Left forelimb (tissue), 1 donor: ENCODE measurements at places on chromosomes 7 and 10.

- no peak for DNase-seq
Measured at GRCh38 chr10:110013630-110014293, 6.0 kb downstream of the ADD3 start.

DNA sequence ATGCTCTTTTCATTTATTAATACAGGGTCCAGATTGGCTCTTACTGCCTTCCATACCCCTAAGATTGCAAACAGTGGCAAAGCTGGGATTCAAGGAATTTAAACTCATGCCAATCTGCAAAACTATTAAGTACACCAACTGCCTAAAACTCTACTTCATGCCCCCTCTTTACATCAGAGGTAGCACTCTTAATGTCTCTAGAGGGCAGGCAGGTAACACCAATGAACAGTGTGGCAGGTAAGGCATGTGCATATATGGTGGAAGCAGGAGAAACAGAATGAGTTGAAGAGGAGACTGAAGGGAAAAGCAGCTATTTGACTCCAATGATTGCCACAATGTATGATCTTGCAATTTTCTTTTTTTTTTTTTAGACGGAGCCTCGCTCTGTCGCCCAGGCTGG, 156.7 kb downstream of the BTAF1 start:
- DNase-seq, result no peak

DNA sequence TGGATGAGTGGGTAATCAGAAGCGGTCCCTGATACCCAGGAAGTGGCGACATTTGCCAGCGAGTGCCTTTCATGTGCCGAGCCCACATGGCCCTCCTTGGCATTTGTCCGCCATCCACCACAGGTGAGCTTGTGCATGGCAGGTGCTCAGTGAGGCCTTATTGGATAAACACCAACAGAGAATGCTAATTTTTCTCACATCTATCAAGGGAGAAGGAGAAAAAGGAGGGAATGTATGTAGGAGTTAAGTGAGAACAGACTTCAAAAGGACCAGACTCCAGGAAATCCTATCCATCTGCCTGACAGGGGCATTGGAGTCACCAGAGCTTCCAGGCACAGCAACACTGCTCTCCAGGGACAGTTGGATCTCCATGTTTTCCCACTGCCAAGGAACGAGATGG, 143.5 kb upstream of the ZMIZ1 start:
- no peak for DNase-seq

GRCh38 chr10:80461208-80462183, 7.4 kb downstream of the TSPAN14 start:
- no peak for DNase-seq

GRCh38 chr7:119842786-119843185, 430.2 kb upstream of the KCND2 start:
- DNase-seq, result no peak
